ENCODE measurements at places on chromosomes 7 and 10.

DNA sequence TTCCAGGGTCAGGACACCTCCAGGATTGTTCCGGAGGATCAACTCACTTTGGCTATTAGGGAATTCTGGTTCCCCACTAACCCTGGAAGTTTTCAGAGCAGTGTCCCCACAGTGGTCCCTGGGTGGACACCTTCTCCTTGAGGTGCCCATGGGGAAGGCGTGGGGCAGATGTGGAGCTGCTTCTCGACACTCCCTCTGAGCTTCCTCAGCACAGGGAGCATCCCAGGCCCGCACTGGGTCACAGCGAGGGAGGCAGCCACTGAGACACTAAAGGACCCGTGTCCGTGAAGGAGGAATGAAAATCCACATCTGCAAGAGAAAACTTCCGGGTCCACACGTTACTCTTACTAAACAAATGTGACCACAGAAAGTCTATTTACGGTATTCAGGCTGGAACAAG, 48.2 kb upstream of the MNX1 start:
- no peak for DNase-seq

DNA sequence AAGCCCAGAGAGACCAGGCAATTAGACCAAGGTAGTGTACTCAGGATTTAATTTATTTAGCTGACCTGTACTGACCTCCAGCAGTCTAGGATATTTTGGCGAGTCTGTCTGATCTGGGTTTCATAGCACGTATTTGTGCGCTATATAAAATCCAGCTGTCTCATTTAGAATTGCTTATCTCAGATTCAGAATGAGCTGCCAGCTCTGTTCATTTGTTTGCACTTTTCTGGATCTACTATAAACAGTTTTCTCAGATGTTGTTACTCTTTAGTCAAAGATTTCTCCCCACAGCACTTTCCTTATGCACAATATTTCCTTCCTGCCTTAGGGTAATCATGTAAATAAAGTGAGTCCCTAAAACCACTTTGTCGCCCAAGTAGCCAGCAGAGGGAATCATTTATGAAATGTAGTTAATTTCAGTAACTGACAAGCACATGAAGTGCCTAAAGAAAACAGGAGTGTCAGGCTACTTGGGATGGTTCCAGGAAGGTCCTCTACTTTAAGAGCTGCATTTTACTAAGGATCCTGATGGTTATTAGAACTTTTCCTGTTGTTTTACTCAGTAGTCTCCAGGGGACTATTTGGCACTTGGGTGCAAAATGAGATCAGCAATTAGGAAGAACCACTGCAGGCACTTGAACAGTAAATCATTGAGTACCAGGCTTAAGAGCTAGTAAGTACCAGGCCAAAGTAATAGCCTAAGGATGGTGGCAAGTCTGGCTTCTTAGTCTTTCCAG, 226.4 kb downstream of the TWIST1 start:
- DNase-seq = no peak

GRCh38 chr10:94591461-94592205, 46.0 kb downstream of the HELLS start:
- no peak for DNase-seq

DNA sequence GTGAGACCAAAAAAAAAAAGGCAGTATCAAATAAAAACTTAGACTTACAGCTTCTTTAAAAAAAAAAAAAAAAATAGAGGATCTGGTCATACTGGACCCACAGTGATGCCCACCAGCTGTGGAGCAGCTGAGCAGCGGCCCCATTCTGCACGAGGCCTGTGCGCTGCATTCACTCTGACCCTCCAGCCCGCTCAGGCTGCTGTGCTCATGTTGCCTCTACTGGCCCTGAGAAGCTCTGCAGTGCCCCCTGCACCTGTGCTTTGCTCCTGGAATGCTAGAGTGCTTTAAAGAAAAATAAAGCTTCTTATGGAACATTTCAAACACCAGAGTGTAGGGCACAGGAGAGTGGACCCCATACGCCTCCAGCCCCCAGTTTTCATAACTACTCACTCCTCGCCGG, 33.2 kb downstream of the TMEM120A start:
- no peak for DNase-seq

GRCh38 chr7:79403879-79404278, 49.6 kb downstream of the MAGI2 start:
- no peak for DNase-seq

GRCh38 chr10:3323865-3324498, 151.4 kb upstream of the PITRM1 start:
- DNase-seq = no peak

DNA sequence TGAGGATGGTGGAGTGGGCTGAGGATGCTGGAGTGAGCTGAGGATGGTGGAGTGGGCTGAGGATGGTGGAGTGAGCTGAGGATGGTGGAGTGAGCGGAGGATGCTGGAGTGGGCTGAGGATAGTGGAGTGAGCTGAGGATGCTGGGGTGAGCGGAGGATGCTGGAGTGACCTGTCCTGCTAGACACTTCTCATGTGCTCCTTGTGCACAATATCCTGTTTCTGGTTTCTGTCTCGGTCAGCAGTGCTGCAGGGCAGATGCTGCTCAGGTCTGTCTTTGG, 29.2 kb downstream of the ANXA8 start:
- no peak for DNase-seq

- DNase-seq = no peak
Measured at GRCh38 chr10:61016630-61017029, 72.6 kb upstream of the RHOBTB1 start.

- no peak for DNase-seq
Measured at GRCh38 chr10:94042001-94042833, 48.5 kb downstream of the PLCE1 start.

- DNase-seq = no peak
Measured at GRCh38 chr10:23037561-23037960, 57.8 kb upstream of the MSRB2 start.

- no peak for DNase-seq
Measured at GRCh38 chr7:117971556-117972244, 98.5 kb upstream of the CTTNBP2 start.

- DNase-seq = no peak
Measured at GRCh38 chr7:39434012-39434411, 132.2 kb upstream of the YAE1 start.

- no peak for DNase-seq
Measured at GRCh38 chr7:24760968-24761367, 3.7 kb upstream of the GSDME start.

DNA sequence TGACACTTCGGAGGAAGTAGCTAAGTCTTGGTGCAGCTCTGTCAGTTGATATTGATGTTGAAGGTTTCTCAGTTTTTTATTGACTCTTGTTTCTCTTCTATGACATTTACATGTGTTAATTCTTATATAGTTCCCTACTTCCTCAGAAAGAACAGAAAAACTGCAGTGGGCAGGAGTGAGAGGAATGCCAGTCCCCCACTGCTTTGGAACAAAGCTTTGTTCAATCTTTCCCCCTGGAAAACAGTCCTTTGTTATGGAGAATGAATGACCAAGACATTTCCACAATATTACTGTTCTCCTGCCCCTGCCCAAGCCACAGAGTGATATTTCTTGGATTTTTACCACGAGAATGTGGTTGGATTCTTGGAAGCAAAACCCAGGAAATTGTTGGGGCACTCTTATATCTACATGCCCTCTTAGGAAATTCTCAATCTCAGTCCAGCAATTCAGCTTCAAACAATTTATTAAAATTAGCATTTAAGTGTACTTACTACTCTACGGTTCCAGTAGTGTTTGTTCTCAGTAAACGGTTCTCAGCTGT, 258.0 kb upstream of the KCND2 start:
- no peak for DNase-seq

DNA sequence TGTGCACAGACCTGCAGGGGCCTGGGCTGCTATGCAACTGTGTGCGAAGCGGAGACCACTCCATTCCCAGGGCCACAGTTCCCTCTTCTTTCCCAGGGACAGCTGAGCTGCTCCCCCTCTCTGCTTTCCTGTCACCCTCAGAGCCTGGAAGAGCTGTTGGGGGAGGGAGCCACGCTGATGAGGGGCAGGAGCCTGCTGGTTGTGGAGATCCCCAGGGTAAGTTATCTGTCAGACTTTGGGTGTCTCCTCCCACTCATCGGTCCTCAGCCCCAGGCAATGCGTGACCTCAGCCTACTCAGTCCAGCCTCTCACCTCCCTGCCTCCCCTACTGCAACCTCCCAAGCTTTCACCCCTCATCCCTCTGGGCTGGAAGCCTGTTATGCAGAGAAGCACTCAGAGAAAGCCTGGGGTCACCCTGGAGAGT, 53.5 kb downstream of the ZNF467 start:
- DNase-seq = no peak

GRCh38 chr7:114217026-114217806, 197.4 kb upstream of the FOXP2 start:
- DNase-seq = no peak

GRCh38 chr7:75847707-75848106, 31.1 kb upstream of the RHBDD2 start:
- DNase-seq = no peak

GRCh38 chr10:18238870-18239485, 98.8 kb downstream of the CACNB2 start:
- DNase-seq = no peak

DNA sequence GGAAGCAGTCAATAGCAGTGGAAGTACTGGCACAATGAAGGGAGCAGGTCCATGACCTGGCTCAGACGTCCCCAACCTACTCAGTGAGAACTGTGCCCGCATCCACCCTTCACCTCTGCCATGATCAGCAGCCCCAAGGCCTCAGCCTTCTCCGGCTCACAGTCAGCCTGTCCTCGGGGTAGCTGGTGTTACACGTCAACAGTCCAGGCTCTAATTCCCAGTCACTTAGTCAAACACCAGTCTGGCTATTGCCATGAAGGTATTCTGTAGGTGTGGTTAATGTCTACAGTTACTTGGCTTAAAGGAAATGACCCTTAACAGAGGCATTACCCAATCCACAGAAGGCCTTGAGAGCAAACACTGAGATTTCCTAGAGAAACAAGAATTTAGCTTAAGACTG, 49.1 kb downstream of the GRB10 start:
- DNase-seq = no peak

GRCh38 chr7:134787064-134787463, 7.6 kb downstream of the CALD1 start:
- DNase-seq = no peak

- DNase-seq = no peak
Measured at GRCh38 chr10:121157998-121158397, 306.8 kb downstream of the WDR11 start.

GRCh38 chr7:9842301-9842700, 1131.4 kb upstream of the PHF14 start:
- no peak for DNase-seq

GRCh38 chr7:40192036-40192435, 57.2 kb downstream of the SUGCT start:
- no peak for DNase-seq

- no peak for DNase-seq
Measured at GRCh38 chr7:110010359-110010758, 1080.6 kb upstream of the LRRN3 start.

All from cortex of kidney (tissue), 1 donor.